ENCODE measurements at places on chromosomes 6 and 20.

GRCh38 chr6:154766288-154766687, 33.1 kb downstream of the SCAF8 start:
- DNase-seq: no peak

- DNase-seq: no peak
Observed at GRCh38 chr6:117448011-117448410, 22.3 kb upstream of the ROS1 start.

DNA sequence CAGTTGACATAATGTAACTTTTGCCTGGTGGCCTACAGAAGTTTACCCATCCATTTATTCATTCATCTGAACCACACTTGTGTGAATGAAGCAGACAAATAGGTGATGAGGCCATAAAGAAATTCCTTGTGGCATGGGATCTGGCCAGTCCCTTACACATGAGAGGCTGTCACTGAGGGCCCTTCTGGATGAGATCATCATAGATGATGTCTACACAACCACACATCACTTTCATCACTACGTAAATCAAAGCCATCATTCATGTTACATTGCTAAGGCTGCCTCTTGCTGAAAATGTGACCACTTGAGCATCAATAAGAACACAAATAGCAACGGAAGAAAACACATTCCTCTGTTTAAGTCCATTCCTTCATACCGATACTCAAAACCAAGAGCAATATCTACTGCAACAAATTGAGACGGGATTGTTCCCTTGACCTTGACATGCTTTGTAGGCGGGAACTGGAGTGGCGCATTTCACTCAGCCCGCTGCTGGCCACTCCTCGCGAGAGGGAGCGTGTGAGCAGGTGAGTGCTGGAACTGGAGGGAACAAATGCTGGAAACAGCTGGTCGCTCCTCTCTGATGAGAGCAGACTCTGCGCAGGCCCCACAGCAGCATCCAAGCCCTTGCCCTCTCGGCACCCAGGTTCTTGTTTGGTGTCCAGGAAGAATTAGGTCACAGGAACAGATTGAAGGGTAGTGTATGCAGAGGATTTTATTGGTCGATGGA, 49.3 kb downstream of the FAM50B start:
- peak; percentile 51 for DNase-seq

DNA sequence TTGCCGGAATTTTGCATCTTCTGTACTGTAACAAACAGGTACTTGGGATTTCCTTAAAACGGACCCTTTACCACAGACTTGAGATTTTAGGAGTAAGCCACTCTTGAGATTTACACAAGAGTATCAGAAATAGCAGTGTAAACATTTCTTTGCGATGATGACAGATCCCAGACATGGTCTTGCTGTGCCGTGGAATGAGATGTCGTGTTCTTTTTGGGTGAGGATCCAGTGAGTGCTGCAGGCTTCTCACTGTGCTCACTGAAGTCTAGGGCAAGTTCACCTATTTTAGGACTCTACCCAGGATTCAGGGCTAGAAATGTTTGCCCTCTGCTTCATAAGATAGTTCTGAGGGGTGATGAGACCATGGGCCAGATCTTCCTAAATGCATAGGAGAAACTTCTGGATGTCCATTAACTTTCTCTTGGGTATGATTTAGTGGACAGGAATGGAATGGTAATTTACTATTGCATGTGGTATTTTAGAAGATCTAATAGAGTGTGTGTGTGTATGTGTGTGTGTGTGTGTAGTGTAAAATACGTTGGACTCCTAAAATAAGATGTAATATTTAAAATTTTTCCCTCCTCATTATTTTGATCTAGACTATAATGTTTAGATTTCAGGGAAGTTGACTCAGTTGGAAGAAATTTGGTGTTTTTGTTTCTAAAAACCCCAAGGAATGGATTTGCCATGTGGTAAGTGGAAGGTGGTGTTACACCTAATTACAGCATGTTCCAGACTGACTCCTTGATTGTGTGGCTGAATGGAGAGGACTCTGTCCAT, 8.5 kb downstream of the LRRC1 start:
- no peak for DNase-seq

- DNase-seq: no peak
Observed at GRCh38 chr6:110874880-110875547, 429 bp downstream of the AMD1 start.

DNA sequence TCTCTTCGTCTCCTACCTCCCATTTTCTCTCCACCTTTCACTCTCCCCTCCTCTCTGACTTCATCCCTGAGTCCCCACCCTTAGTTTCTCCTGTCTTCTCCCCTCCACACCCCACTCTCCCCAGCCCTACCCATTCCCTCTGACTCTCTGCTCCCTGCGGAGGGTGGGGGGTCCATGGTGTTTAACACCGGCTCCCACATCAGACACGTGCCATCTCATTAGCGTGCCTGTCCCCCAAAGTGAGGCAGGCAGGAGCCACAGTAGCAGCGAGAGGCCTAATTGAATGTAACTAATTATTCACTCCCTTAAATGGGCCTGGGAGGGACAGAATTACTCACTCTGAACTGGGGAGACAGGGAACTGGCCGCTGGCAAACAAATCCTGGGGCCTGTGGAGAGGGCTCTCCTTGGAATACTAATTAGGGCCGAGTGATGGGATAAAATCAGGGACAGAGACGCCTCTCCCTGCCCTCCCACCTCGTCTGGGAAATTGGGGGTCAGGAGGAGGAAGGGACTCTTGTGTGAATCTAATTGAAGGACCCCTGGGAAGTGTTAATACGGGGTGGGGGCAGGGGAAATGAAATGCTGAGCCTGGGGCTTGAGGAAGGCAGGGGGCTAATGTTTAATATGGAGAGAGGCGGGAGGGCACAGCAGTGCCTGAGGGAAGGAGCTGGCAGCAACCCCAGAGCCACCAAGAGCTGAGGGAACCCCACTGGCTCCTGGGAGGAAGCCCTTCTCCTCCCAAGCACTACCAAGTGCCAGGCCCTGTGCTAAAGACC, 17.9 kb downstream of the CD40 start:
- no peak for DNase-seq

GRCh38 chr6:10196090-10196489, 218.8 kb downstream of the TFAP2A start:
- no peak for DNase-seq

DNA sequence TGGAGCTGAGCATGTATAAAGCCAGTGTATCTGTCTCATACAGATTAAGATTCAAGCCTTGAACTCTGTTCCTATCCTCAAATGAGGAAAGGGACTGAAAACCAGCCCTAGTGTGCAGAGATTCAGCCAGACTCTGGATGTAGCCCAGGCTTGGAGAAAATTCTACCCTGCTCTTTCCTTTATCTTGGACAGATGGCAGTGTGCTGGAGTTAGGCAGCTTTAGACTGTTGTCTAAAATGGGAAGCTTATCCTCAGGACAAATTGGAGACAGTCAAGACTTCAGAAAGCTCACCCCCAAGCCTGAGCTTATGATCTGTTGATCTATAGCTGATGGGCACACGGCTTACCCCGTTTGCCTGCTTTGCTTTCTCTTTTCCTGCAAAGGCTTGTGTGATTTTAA, 1057.6 kb downstream of the KIF16B start:
- DNase-seq: no peak

- DNase-seq: no peak
Observed at GRCh38 chr6:36280467-36280866, 10.6 kb downstream of the PNPLA1 start.

- no peak for DNase-seq
Observed at GRCh38 chr20:57811374-57812020, 101.7 kb upstream of the PMEPA1 start.

GRCh38 chr6:118400098-118400497, 148.0 kb upstream of the PLN start:
- no peak for DNase-seq

GRCh38 chr20:1417273-1417672, 24.4 kb upstream of the FKBP1A start:
- peak; percentile 49 for DNase-seq

- peak; percentile 67 for DNase-seq
Observed at GRCh38 chr20:43925801-43926200, 11.1 kb downstream of the TOX2 start.

DNA sequence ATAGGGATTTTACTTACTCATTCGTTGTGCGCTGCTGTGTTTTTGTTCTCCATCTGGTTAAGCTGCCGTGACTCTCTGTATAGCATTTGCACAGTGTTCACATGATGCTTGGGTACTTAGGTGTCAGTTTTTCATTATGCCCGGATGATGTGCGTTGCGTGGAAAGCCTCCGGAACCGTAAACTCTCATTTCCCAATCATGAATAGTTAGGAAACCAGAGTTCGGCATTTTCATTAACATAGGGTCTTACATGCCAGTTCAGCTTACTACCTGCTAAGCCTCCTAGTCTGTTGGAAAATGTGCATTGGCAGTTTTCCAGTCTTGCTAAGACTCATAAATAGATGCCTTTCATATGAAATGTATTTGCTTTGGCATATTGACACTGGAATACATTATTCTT, 483.4 kb upstream of the FLRT3 start:
- DNase-seq: no peak

GRCh38 chr6:30450909-30451841, 38.1 kb upstream of the HLA-E start:
- peak; percentile 63 for DNase-seq

DNA sequence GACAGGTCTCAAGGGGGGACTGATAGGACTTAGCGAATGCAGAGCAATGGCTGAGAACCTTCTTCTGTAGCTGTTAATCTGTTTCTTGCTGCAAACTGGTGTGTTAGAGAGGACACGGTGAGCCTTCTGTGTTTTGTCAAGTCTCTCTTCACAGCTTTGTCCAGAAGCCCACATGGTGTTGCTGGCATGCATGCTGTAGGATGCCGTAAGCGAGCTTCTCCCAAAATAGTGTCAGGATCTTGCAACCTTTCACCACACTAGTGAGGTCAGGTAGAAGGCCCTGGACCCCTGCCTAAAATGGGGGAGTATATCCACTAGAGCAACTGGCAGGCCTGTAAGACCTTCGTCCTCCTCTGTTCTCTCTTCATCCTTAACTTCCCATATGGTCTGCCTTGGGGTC, 51.9 kb upstream of the GLP1R start:
- DNase-seq: no peak

GRCh38 chr6:75563032-75563431, 38.6 kb upstream of the SENP6 start:
- DNase-seq: peak; percentile 17

DNA sequence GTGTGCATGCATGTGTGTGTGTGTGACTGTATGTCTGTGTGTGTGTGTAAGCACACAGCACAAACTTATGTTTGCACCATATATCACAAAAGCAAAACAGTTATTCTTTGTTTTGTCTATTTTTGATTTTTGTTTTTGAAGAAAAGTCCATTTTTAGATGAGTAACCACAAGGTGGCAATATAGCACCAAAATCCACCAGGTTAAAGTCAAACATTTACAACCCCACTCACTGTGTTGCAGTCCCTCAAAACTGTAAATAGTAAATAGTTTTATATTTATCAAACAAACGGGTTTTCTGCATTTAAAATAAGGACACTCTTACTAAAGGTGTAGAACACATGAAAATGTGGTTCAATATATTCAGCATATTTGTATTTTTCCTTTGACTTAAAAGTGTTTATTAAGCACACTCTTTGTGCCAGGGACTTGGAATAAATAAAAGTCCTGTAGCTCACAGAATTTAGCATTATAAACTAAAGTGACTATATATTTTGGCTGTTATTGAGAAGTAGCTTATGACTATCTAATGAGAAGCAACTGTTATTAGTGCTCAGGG, 118.5 kb downstream of the GFRAL start:
- DNase-seq: peak; percentile 29

DNA sequence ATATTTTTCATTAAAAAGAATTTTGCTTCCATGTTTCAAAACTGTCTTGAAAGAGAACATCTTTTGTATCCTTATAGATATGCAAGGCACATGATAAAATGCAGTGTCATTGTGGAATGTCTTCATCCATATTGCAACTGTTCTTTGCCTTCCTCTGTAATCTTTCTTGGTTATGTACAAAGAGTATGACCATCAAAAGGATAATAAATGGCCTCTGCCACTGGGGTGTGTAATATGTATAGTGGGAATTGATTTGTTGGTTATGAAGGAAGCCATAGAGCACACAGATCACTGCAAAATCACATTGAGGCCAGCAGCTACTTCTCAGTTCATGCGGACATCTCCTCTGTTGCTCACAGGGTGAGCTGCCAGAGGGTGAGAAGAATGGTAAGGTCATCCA, 703.5 kb downstream of the TFAP2A start:
- no peak for DNase-seq

DNA sequence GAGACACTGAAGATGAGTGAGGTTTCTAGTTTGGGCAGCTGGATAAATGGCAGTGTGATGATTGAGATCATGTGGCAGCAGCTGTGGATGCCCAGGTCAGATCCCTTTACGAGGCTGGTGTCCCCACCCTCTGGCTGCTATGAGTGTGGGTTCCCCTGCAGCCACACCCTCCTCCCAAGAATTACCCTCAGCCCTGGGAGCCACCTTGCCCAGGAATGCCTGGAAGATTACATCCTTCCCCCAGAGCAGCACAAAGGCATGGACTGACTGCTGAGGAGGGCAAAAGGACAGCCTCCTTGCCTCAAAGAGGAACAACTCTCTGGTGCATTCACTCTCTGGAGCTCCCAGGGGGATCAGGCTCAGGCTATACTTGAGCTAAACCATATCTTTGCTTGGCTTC, 15.0 kb upstream of the PKHD1 start:
- DNase-seq: no peak

- no peak for DNase-seq
Observed at GRCh38 chr6:31005249-31006020, 4.8 kb upstream of the MUC22 start.

GRCh38 chr20:9140162-9140760, 71.4 kb downstream of the PLCB4 start:
- no peak for DNase-seq

GRCh38 chr20:34907616-34908469, 31.4 kb downstream of the ACSS2 start:
- DNase-seq: peak; percentile 95

DNA sequence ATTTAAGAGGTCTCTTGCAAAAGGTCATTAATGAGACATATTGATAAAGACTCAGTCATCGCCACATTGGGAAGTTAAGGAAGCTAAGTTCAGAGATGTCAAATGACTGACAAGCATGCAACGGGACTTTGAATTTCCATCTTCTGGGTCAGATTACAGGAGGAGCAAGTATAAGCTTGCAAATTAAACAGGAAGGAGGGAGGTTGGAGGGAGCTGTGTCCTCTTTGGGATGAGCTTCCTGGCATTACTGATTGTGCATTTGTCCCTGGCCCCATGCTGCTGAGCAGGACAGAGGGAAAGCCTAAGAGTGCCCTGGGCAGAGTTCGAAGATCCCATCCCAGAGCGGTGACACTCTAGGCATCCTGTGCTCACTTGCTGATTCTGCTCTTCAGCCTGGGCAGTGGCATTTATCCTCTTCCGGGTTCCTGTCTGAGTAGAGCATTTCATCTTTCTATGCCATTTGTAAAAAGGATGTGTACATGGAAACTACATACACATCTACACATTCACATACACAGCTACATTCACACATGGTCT, 40.5 kb downstream of the SLC22A1 start:
- DNase-seq: no peak

- DNase-seq: no peak
Observed at GRCh38 chr20:39968495-39968894, 720.5 kb downstream of the MAFB start.

GRCh38 chr6:3228046-3228671, 706 bp upstream of the TUBB2B start:
- no peak for DNase-seq

- no peak for DNase-seq
Observed at GRCh38 chr6:1716868-1717267, 107.2 kb downstream of the FOXC1 start.
